Dorsolateral prefrontal cortex (tissue), 122 donors: ENCODE measurements at places on chromosomes 1 and 21.

DNA sequence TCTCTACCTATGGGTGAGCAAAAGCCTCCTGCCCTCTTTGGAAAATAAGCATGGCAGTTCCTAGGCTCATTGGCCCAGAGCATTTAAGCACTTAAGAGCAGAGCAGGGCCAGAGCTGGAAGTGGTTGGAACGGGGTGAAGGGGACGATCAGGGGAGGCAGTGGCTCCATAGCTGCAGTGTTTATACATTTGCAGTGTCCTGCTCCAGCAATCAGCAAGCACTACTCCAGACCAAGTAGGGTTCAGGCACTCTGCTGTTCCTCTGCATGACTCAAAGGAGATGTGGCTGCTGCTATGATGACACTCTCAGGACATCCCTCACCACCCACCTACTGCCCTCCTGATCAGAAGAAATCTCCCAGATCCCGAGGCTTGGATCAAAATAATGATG is 55.0 kb downstream of the TRABD2B start:
- no peak for DNase-seq

- no peak for DNase-seq
Measured at GRCh38 chr1:200366577-200367253, 43.1 kb downstream of the ZNF281 start.

GRCh38 chr1:29532285-29532684 is 296.0 kb downstream of the PTPRU start:
- DNase-seq, result no peak

DNA sequence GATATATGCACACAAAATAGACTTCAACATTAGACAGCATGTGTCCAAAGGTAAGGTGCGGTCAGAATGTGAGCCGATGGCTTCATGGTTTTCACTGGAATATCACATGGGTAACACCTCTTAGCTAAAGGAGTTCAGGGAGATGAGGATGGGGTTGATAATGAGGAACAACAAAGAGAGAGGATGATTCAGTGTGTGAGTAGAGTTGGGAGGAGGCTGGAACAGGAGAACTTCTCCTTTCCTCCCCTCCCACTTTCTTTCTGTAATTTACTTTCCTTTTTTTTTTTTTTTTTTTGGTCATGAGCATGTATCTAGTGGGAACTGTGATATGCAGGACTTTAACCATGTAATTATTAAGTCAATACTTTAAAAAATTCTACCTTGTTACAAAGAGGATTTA is 99.4 kb downstream of the FASLG start:
- DNase-seq, result no peak

DNA sequence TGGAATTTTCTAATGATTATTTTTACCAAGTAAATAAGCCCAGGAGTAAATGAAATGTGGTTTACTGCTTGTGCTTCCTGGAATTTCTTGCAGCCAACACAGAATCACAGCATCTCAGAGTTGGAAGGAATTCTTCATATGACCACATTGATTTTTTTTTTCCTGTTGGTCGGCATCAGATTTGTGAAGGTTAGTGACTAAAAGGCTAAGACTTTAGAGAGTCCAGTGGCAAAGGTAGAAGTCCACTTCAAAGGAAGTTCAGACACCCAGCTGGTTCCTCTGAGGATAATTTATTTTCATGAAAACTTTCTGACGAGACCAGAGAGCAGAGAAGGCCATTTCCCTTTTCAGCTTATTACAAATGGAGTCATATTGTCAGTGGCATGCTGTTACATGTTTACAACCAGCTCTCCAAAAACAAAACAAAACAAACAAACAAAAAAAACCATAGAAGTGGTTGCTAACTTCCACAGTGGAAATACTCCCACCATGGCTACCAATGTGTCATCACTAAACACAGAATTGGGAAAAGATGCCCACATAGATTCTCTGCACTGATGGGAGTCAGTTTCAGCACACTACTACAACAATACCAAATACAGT is 77.2 kb upstream of the CDC42BPA start:
- DNase-seq, result no peak

GRCh38 chr1:24803987-24804530 is 58.8 kb downstream of the CLIC4 start:
- no peak for DNase-seq

DNA sequence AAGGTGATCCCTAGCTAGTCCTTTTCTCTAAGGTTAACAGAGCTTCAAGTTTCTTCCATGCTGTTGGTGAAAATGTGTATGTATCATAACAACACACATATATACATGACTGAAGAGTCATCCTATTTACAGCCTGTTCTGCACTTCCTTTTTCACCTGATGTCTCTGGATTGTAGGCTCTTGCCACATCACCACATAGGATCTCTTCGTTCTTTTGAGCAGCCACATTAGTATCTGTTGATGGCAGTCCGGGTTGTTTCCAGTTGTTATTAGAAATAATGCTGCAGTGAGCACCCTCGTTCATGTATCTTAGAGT is 19.7 kb downstream of the MRPL37 start:
- DNase-seq, result no peak

GRCh38 chr1:107232426-107232825 is 91.6 kb downstream of the NTNG1 start:
- no peak for DNase-seq

- no peak for DNase-seq
Measured at GRCh38 chr1:169049258-169049938, 57.1 kb upstream of the ATP1B1 start.

GRCh38 chr1:107152395-107152794 is 11.6 kb downstream of the NTNG1 start:
- DNase-seq, result no peak

- no peak for DNase-seq
Measured at GRCh38 chr1:19410393-19410792, 74.9 kb downstream of the CAPZB start.

- DNase-seq, result no peak
Measured at GRCh38 chr1:203178821-203179666, 3.4 kb upstream of the MYBPH start.

DNA sequence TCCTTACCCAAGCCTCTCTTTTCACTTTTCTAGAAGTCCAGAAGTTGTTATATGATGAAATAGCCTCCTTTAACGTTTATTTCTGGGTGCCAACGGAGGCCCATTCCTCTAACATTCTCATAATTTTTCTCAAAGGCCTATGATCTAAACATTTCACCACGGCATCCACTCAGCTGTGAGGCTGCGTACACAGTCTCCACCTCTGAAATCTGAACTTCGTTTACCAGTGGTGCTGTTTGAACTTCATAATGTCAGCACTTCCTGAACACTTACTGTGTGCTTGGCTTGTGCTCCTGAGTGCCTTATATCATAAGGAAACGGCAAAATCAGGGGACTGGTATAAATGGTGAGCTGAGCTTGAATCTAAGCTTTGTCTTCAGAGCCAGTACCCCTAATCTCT is 12.0 kb upstream of the RBP7 start:
- DNase-seq, result no peak

DNA sequence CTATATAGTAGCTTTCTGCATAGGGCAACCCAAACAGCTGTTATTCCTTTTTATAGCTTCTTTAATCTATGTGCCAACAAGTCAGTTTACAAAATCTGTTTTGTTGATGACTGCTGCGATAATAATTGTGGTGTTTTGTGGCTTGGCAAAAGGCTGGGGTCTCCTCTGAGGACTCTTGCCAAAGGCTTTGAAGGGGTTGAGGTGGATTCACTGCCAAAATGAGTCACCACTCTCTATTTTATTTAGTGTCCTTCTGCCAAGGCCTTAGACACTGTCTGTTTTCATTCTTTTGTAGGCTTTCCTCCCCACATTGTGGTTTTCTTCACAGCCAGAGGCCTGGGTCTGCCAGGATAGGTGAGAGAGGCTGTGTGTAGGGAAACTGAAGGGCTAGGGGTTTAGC is 161.8 kb downstream of the NFIA start:
- no peak for DNase-seq

GRCh38 chr1:172384656-172385055 is 35.8 kb upstream of the C1orf105 start:
- no peak for DNase-seq

GRCh38 chr1:20511518-20512428 is 3.8 kb upstream of the MUL1 start:
- DNase-seq, result no peak

DNA sequence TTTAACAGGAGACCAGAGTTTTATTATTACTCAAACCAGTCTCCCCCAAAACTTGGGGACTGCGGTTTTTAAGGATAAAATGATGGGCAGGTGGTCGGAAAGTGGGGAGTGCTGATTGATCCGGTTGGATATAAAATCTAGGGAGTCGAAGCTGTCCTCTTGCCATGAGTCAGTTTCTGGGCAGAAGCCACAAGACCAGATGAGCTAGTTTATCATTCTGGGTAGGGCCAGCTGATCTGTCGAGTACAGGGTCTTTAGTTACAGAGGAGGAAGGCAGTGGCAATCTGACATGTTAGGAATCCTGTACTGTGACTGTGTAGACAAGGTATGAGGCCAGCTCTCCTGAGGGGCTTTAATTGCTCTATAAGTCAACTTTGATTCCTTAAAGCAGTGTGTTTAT is 22.9 kb upstream of the FOXE3 start:
- no peak for DNase-seq

DNA sequence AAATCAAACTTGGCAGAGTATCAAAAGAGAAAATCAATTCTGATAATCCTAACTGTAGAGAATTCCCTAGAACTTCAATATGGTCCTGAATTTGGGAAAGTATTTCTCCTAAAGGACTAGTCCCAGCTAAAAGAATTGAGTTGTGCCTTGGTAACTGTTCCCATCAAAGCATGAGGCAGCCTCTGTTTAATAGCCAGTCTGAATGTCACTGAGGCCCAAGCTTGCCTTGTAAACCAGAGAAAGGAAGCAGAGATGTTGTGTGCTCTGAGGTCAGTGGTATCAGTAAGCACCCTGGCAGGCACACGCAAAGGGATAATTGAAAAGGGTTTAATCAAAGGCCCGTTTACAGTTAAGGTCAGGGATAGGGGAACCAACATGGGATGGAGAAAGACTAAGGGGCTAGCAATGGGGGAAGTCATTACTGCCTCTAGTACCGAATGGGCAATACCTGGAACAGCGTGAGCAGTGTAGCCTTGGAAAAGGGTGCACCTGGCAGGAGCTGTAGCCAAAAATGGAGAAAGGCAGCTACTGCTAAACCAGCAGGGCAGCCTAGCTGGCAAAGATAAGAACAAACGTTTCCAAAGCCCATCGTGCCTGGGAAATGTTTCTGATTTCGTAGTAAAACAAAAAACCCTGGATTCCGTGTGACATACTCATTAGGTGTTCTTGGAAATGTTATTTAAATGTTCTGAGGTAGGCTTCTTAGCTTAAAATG is 635.5 kb downstream of the PLPP3 start:
- no peak for DNase-seq

DNA sequence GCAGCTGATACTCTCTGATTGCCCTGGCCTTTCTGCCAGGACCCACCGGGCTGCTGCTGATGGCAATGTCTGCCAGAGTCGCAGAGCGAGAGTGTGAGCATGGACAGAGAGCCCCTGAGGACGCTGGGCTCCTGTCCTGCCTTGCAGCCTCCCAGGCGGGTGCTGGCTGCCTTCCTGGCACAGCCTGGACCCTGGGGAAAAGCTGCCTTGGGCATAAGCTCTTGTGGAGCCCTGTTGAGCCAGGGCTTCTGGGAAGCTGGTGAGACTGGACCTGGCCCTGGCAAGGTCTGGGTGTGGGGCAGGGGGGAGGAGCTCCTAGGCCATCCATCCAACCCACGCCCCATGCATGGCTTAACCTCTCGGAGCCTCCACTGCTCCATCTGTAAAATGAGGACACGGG is 105.8 kb upstream of the WNT4 start:
- no peak for DNase-seq

DNA sequence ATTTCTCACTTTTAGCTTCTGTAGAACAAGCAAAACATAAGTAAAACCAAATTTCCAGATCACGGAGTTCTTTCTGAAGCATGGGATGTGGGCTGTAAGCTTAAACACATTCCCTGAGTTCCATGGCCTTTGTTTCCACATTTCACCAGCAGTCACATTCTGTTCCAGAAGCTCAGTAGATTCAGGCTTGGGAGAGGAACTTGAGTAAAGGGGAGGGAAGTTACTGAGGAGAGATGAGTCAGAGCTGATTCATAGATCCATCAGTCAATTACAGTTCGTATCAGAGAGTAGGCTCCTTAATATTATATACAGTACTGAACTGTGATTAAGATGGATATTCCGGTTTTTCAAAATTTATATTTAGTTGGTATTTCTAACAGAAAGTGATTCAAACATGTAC is 614.3 kb downstream of the NCAM2 start:
- no peak for DNase-seq

- DNase-seq, result no peak
Measured at GRCh38 chr21:15437883-15438282, 291.9 kb upstream of the USP25 start.

DNA sequence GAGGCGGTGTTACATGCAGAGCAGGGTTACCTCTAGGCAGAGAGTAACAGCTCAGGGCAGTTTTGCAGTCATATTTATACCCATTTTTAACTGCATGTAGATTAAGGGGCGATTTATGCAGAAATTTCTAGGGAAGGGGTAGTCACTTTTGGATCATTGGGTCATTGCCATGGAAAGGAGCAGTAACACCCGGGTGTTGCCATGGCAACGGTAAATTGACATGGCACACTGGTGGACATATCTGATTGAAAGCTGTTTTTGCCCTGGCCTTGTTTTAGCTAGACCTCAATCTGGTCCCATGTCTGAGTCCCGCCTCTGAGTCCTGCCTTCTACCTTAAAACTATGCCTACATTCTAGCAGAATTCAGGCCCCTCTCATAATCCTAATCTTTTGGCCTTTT is 11.8 kb upstream of the USP1 start:
- no peak for DNase-seq

GRCh38 chr1:10456048-10456447 is 6.2 kb downstream of the CORT start:
- no peak for DNase-seq

DNA sequence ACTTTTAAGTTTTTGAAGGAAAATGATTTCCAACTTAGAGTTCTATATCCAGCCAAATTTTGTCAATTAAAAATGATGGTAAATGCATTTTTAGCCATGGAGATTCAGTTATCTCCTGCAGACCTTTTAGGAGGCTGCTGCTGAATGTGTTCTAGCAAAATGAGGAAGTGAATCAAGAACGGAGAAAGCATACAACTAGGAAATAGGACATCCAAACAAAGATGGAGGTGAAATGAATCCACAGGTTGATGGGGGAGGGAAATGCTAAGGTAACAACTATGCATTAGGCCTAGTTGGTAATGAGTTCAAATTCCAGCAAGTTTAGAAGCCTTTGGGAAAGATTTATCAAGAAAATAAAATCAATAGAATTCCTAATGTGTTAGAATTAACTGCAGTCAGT is 80.5 kb downstream of the FNBP1L start:
- DNase-seq, result no peak

GRCh38 chr1:219347376-219347775 is 173.7 kb downstream of the LYPLAL1 start:
- no peak for DNase-seq

- DNase-seq, result no peak
Measured at GRCh38 chr21:34583926-34584563, 30.9 kb downstream of the RCAN1 start.

- no peak for DNase-seq
Measured at GRCh38 chr1:32962248-32962896, 2.2 kb downstream of the RNF19B start.

- no peak for DNase-seq
Measured at GRCh38 chr1:25811384-25812082, 8.2 kb upstream of the MTFR1L start.

GRCh38 chr1:206685334-206685768 is 646 bp downstream of the MAPKAPK2 start:
- no peak for DNase-seq
